ENCODE measurements at places on chromosomes 16 and 17. TPM values are rescaled to one million over a fixed set of nuclear protein-coding genes. Genes with fewer than 3 reads are reported as not detected.

Gene P2RX1
- total RNA-seq, result not detected

Gene NAGS
- 6.8 TPM for total RNA-seq

Gene CETP
- 10.9 TPM for total RNA-seq

Gene TNK1
- 3.6 TPM for total RNA-seq

GRCh38 chr17:78595135-78595810 lies 18.1 kb upstream of the DNAH17 start:
- DNase-seq, result no peak

DNA sequence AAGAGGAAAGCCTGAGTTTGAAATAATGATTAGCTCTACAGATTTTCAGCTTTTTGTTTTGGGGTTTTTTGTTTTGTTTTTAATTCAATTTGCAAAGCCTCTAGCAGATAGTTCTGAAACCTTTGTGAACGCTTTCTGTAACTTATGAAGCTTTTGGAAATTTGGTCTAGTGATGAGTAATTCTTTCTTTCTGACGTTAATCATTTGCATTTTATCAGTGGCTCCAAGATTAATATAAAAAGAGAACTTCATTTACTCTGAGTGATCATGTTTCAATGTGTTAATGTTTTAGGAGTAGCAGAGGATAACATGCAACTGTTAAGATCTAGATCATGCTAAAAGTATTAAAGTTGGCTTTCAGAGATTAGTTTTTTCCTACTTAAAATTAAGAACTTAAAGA lies 160.3 kb upstream of the TBX2 start:
- no peak for DNase-seq

DNA sequence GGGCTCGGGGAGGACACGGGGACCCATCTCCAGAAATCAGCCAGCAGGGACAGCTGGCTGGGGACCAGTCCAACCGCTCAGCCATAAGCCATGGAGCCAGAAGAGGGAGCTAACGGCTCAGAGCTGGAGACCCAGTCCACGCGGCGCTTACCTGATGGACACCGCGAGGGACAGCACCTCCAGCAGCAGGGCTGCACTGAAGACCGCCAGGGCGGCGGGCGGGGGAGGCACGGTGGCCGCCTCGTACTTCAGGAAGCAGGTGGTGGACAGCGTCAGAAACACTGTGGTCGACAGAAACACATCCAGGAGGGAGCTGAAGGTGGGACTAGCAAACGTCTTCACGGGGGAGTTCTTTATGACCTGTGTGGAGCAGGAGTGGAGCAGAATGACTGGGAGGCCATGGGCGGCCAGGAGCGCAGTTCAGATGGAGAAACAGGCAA lies 102.6 kb upstream of the CREBBP start:
- peak; percentile 85 for DNase-seq

DNA sequence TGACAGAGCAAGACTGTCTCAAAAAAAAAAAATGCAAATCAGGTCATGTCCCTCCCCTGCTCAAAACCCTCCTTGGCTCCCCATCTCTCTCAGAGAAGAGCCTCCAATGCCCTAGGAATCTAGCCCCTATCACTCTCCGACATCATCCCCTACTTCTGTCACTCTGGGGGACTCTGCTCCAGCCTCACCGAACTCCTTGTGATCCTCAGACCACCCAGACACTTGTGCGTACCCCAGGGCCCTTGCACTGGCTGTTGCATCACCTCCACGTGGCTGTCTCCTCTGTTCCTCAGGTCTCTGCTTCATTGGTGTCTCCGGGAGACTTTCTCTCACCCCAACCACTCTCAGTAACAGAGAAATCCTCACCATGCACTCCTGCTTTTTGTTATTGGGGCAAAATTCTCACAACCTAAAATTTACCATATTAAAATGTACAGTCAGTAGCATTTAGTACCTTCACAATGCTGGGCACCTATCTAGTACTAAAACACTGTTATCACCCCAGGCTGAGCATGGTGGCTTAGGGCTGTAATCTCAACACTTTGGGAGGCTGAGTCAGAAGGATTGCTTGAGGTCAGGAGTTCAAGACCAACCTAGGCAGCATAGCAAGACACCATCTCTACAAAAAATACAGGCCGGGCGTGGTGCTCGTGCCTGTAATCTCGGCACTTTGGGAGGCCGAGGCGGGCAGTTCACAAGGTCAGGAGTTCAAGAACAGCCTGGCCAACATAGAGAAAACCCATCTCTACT lies 15.2 kb downstream of the PLA2G10 start:
- no peak for DNase-seq

Measured in dermis blood vessel endothelial cell (primary cell).